ENCODE measurements at places on chromosomes 7 and 10.

DNA sequence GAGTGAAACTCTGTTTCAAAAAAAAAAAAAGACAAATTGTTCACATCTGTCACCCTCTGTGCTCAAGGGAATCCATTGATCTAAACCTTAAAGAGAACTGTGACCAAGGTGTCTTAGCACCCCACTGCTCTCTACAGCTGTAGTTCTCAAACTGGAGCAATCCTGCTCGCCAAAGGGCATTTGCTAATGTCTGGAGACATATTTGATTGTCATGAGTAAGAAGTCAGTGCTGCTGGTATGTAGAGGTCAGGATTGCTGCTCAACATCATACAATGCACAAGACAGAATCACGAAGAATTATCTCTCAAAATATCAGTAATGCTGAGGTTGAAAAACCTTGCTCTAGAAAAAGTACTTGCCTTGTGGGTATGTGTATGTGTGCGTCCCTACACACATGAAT is 30.0 kb downstream of the ABLIM1 start:
- no peak for DNase-seq

DNA sequence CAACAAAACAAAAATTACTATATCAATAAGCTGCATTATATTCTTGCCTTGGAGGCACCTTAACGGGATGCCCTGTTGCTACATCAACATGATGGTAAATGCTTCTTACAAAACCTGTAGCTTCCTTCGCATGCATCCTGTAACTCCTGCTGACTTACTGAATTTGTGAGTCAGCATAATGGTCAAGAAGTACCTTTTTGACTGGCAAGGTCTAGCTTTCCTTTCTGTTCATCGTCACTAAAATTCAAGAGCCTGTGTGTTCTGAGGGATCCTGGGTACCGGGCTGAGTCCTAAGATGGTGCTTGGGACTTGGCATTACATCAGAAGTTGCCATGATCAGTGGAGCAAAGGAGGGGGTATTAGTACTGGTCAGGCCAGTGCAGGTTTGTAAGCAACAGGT is 4.9 kb downstream of the PFKFB3 start:
- no peak for DNase-seq

GRCh38 chr10:35130663-35131062 is 4.0 kb downstream of the CREM start:
- no peak for DNase-seq

- DNase-seq, result no peak
Observed at GRCh38 chr7:42790196-42790595, 121.7 kb downstream of the C7orf25 start.

DNA sequence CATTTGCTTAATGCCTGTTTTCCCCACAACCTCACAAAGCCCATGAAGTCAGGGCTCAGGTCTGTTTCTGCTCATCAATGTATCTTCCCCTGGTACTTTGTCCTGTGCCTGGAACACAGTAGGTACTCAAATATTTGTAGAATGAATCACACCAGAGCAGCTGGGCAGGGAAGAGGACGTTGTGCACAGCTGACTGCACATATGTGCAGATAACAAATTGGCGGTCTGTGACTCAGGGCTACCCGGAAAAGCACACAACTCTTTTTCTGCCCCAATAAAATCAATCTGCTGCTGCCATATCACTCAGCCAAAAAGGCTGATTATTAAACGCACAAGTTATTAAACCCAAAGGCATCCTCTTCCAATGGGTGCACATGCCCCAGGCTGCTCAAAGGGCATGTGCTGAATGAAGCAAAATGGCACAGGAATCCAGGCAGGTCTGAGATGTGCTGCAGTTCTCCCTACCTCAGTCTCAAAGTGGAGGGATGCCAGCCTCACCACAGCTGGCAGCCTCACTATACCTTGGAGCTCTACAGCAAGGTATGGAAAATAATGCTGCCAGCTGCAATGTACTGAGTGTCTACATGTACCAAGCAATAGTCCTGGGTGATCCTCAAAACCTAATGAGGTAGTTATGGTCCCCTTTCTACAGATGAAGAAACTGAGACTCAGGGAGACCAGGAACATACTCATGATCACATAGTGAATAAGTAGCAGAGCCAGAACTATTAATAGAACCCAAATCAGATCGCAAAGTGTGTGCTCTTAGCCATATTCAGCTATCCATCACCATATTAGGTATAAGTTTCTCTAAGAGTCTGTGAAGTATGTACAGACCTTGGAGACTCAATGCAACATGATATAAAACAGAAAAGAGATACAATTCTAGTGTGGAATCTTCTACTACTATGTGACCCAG is 43.4 kb downstream of the SORBS1 start:
- no peak for DNase-seq

GRCh38 chr10:102438374-102438773 is 6.0 kb upstream of the CUEDC2 start:
- DNase-seq, result no peak

- no peak for DNase-seq
Observed at GRCh38 chr7:118110178-118110925, 73.6 kb upstream of the LSM8 start.

GRCh38 chr10:9051328-9051974 is 997.0 kb downstream of the GATA3 start:
- DNase-seq, result no peak

- DNase-seq, result no peak
Observed at GRCh38 chr10:110676016-110676415, 31.9 kb downstream of the RBM20 start.

- DNase-seq, result no peak
Observed at GRCh38 chr10:25294032-25294926, 119.5 kb downstream of the GPR158 start.

DNA sequence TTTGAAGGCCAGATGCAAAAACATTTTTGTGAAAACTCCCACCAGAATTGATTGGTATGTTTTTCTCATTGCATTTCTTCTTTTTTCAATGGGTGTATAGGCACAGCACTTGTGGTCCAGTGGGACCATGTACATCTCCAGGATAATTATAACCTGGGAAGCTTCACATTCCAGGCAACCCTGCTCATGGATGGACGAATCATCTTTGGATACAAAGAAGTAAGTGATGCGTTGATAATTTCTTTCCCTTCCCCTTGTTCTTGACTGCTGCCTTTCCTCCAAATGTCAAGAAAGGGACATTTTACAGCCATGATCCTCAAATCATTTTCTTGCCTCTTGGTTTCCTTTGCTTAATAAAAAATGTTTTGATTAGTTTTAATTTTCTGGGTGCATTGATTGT is 331.5 kb downstream of the PLXDC2 start:
- DNase-seq, result no peak

GRCh38 chr7:77826300-77826699 is 27.7 kb downstream of the PHTF2 start:
- DNase-seq, result no peak

- DNase-seq, result no peak
Observed at GRCh38 chr10:22784668-22785067, 70.3 kb upstream of the PIP4K2A start.

DNA sequence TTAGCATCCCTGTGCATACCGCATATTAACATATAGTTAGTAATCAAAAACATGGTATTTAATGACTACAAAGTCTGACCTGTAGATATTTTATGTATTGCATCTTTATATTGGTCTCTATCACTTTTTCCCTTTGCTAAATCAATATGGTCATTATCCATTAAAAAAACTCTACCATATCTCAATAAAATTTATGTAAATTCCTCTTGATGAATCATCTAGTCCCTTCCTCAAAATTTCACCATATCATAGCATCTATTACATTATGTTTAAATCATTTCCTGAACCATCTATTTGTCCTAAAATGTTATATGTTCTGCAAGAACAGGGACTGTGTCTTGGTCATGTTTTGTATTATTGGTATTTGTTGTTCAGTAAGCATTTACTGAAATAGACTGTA is 7.7 kb upstream of the ING3 start:
- no peak for DNase-seq
